ENCODE measurements at places on chromosomes 5 and 9.

DNA sequence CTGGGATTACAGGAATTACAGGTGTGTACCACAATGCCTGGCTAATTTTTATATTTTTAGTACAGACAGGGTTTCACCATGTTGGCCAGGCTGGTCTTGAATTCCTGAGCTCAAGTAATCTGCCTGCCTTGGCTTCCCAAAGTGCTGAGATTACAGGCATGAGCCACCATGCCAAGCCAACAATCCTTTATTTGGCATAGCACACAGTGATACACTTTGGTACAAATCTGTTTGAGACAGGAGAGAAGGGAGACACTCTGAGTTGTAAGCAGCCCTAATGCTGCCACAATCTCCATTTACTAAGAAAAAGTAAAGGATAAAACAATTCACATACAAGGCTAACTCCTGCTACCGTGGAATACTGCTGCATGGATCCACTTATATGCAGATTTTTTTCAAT, 177.8 kb downstream of the RAPGEF6 start:
- no peak for DNase-seq

DNA sequence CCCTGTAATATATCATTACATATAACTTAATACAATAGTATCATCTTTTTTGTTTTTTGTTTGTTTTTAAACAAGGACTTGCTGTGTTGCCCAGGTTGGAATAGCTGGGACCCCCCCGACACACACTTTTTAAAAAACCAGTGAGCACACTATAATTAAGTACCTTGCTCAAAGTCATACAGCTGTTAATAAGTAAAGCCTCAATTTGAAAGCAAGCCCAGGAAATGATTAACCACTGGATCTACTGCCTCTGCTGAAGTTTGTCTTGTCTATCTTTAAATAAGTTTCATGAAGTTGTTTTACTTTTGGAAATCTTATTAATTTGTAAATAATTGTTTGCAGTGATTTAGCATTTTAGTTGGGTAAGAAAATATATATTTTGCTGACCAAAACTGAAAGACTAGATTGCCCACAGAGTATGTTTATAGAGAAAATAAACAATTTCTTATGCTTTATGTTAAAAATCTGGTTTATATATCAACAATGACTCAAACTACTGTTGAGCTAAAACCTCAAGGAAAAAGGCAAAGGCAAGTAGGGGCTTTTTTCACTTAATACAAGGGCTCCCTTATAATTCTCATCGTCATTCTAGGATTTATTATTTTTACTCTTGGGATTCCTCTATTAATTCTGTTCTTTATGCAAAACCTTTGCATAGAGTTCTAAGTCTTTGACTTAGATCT, 5.8 kb upstream of the CARNMT1 start:
- DNase-seq, result no peak

GRCh38 chr9:88308831-88309560, 79.2 kb upstream of the SPIN1 start:
- no peak for DNase-seq

- DNase-seq, result no peak
These were observed 12.7 kb upstream of the ZCCHC7 start for GRCh38 chr9:37107701-37108100.

- DNase-seq, result no peak
These were observed 151.9 kb upstream of the SMC2 start for GRCh38 chr9:103942200-103942599.

GRCh38 chr5:91072881-91073280, 310.2 kb downstream of the ARRDC3 start:
- DNase-seq, result no peak

DNA sequence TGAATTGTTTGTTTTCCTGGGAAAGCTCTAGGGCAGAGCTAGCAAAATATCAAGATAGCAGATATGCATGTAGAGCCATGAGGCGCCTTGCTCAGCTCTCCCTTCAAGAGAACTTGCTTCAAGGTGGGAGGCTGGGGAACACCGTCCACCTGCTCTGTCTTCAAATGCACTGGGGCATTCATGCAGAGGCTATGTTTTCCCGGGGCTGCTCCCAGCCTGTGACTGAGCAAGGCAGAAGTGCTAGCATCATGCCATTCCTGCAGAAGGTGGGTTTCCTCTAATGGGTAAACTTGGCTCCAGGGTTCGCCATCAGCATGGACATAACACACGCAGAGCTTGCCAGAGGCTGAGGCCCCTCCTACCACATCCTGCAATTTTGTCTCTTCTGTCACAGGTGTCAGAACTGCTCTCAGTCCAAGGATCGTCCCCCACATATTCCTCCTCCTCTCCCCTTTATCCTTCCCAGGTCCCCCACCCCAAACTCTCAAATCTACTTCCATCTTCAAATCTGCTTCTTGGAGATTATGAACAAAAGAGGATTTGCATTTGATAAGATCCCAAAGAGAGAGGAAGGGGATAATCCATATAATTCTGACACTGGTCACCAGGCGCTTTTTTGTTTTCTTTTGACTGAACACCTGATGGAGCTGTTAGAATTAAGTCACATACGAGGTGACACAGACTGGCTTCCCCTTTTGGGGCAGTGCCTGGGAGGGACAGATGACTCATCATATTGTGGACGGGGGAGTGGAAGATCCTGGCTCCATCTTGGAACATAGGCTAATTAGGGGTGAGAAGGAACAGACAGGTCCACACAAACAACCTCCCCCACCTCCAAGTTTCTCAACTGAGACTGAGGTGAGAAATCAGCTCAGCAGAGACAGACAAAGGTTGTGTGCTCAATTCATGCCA, 85.0 kb upstream of the TAF11L2 start:
- DNase-seq, result no peak

DNA sequence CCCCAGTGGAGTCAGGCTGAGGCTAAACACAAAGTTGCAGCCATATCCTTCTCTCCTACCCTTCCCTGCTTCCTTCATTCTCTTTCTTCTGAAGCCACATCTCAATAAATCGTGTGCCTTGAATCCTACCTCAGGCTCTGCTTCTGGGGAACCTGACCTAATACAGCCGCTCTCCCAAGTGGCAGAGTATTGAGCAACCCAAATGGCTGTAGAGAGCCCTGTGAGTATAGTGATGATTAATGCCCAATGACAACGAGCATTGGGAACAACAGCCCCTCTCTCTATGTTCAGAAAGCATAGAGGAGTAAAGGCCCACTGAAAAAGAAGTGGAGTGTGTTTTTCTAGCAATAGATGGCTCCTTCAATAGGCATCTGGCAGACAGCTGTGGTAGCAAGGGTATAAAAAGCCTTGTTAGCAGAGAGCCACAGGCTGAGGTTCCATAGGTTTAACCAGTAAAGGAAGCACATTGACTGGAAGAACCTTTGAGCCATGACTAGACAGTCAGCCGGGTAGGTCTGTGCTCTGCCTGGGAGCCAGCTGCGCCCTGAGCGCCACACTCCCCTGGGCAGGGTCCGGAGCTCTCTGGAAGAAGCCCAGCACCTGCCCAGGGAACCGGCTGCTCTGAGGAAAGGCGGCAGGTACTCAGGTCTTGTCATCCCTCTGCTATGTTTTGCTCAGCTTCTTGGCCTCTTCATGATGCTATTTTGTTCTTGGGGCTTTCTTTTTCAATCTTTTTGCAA, 22.6 kb upstream of the HSPA9 start:
- DNase-seq, result no peak

DNA sequence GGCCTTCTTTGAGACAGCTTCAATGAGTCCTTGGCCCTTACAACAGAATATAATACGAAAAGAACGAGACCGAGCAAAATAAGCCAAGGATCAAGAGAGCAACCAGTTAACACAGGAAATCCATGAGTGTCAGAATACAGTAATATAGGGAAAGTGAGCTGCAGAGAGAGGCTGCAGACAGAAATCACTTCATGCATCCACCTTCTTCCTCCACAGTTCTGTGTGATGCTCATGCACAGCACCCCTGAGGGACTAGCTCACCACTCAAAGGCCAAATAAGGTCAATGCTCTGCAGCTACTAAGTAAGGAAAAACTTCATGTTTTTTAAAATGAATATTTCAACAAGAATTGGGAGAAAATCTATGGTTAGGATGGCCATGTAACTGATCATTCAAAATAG, 257.1 kb downstream of the MCTP1 start:
- no peak for DNase-seq

DNA sequence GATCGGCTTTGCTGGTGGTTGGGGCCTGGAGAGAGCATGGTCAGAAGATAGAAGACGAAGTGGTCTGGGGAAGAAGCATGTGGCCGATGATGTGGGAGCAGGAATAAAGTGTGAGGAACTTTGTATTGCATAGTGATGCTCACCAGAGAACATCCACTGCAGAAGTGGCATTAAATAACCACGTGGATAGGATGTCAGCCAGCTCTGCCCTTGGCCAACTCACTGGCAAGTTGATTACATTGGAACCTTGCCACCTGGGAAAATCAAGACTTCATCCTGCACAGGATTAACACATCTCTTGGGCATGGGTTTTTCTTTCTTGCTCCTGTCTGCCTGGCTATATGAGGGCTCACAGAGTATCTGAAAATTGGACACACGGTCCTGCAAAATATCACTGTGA, 217.4 kb downstream of the DMRT2 start:
- DNase-seq, result no peak

- DNase-seq, result no peak
These were observed 230.9 kb downstream of the PIK3R1 start for GRCh38 chr5:68446487-68446894.

GRCh38 chr5:139925216-139925562, 117.9 kb downstream of the NRG2 start:
- no peak for DNase-seq

DNA sequence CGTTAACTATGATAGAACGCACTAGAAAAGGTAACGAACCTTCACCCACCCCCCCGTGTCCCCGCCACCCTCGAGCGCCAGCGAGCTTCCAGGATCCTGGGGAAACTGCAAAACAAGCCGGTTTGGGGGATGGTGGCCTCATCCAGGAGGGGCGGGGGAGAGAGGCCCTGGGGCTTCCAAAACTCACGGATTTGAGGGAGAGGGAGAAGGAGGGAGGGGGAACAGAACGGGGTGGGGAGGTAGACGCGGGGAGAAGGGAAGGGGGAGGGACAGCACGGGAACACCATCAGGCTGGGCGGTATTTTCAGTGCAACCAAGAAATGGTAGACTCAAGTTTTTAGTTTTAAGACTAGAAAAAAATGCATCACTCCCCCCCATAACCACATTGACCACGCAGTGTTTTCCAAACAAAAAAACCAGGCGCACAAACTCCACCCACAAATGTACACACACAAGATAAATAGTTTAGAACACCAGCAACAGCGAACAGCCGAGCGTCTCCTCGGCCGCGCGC, 1.4 kb downstream of the NRARP start:
- DNase-seq, result no peak

GRCh38 chr9:121529237-121529987, 29.8 kb upstream of the GGTA1 start:
- no peak for DNase-seq

GRCh38 chr5:156934450-156935211, 28.4 kb downstream of the TIMD4 start:
- DNase-seq, result peak; percentile 34

DNA sequence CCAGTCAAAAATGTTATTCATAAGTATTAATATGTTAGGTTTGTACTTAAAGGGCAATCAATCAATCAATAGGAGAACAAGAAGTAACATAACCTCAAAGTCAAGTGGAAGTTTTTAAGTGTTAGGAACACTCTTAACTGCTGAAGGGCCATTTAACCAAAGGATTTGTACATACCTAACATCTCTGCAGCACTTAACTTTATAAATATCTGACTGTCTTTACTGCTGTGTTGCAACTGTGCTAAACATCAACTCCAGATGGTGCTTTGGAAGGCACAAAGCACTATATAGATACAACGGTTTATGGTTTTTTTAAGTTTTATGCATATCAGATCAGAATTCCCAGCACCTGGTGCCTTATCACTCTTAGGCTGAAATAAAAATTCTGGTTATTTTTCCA, 604.9 kb upstream of the PTGER4 start:
- no peak for DNase-seq

- DNase-seq, result no peak
These were observed 661.6 kb upstream of the C9orf72 start for GRCh38 chr9:28234894-28235277.

- peak; percentile 41 for DNase-seq
These were observed at the start of gene PNPLA7 for GRCh38 chr9:137550231-137550621. Gene PNPLA7 (minus strand): TSS chr9:137550402. CDS start chr9:137550197, 205 bp downstream.

DNA sequence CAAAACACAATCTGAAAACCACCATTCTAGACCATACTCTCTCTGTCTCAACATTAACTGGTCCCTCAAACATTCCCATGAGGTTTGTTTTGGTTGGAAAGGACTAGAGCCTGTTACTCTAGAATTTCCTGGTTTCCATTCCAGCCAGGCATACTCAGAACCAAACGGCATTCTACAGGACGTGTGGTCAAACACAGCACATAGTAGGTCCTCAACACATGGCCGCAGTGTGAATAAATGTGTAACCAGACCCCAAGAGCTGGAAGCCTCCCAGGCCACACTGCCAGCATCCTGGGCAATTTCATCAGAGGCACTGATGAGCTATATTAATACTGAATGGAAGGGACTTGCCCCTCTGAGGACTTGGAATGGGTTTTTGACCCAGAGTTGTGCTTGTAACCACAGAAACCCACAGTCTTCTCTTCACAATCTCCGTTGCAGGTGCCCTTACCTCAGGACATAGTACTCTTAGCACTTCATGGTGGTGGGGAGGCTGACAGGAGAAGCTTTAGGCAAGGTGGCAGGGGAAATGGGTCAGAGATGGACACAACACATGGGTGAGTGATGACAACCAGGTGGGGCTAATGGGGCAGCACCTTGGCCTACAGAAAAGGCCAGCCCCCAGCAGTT, 66.0 kb downstream of the ZNF366 start:
- DNase-seq, result no peak

DNA sequence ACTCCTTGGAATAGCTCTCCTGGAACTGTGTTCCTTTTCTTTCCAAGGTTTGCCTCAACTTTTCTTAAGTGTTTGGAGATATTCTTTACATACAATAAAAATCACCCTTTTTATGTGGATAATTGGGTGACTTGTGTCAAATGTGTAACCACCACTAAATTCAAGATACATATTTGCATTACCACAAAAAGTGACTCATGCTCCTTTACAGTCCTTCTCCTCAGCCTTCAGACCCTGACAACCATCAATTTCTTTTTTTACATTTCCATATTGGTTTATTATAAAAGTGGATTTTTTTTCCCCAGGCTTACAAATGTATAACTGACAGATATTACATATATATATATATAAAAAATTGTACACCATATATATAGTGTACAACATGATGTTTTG, 372.0 kb upstream of the KCNN2 start:
- DNase-seq, result no peak

DNA sequence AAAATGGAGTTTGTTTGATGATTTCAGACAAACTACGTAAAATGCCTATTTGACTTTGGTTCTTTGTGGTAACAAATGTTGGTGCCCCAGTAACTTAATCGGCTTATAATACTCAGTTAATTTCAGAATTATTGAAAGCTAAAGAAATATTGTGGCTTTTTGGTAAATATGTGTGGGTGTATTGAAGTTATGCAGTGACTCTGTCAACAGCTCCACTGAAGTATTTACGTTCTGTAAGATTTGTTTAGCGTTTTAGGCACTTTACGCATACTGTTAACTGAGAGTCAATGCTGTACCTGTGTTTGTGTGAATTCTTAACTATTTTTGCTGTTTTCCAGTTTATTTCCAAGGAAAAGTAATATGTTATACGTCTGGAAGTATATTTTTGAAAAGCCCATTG, 2.2 kb downstream of the RAD23B start:
- DNase-seq, result no peak

Measured in effector CD4-positive, alpha-beta T cell (primary cell).